H54 (cell line): ENCODE measurements at places on chromosomes 2 and 18.

GRCh38 chr2:56801214-56801613 is 617.4 kb downstream of the CCDC85A start:
- DNase-seq, result no peak

- no peak for DNase-seq
Observed at GRCh38 chr18:3097082-3097481, 84.1 kb upstream of the LPIN2 start.

DNA sequence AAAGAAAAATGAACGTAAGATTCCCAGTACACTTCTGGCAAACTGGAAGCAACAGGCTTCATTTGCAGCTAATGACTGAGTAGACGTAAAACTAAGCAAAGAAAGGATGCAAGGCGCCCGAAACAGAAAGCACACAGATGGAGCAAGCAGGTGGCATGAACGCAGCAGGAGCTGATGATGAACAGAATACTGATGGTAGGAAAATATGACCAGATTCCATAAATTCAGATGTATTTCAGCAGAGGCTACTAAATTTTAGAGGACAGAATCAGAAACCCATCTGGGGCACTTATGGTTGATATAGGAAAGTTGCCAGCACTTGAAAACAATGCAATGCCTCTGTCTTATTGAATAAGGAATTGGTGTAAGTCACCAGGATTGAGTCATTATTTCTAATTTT is 658.7 kb upstream of the LINC00305 start:
- DNase-seq, result no peak

- no peak for DNase-seq
Observed at GRCh38 chr2:101080211-101081068, 70.7 kb downstream of the TBC1D8 start.

- no peak for DNase-seq
Observed at GRCh38 chr2:119730671-119731177, 29.0 kb upstream of the PTPN4 start.

- DNase-seq, result no peak
Observed at GRCh38 chr18:505483-506122, 5.1 kb upstream of the COLEC12 start.

DNA sequence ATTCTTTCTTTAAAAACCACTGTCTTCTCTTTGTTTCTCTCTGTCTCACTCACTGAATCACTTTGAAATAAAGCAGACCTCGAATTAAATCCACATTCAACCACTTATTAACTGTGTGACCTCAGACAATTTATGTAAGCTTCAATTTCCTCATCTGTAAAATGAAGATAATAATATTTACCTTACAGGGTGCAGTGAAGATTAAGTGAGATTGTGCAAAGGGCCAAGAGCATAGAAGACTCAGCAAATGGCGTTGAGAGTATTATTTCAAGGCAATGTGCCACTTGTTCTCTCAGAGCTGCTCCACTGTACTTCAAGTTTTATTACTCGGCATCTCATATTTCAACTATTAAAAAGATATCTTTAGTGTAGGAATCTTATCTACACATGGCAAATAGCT is 454.2 kb upstream of the HNRNPA3 start:
- no peak for DNase-seq

GRCh38 chr2:46009772-46010171 is 287.4 kb upstream of the EPAS1 start:
- no peak for DNase-seq

- no peak for DNase-seq
Observed at GRCh38 chr2:64263315-64263714, 119.1 kb upstream of the PELI1 start.

DNA sequence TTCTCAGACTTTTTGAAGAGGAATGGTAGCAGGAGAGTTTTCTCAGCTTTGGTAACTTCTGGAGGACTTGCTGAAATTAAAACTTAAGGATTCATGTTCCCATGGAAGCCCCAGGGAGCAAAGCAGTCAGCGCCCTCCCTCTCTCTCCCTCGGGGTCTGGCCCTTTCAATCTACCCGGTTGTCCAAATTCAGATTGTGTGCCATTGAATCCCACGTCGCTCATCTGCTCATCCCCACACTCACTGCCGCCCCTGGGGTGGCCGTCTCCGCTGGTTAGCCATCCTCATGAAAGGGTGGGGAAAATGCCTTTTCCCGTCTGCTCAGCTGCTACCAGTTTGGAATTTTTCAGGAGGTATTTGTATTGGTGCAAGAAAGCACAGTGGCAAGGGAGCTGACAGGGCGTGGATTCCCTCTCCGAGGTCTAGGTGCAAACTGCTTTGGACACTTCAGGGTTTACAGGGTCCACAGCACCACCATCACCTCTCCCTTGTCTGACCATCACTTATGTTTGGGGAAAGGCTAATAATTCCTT is 27.1 kb downstream of the MCFD2 start:
- DNase-seq, result no peak

DNA sequence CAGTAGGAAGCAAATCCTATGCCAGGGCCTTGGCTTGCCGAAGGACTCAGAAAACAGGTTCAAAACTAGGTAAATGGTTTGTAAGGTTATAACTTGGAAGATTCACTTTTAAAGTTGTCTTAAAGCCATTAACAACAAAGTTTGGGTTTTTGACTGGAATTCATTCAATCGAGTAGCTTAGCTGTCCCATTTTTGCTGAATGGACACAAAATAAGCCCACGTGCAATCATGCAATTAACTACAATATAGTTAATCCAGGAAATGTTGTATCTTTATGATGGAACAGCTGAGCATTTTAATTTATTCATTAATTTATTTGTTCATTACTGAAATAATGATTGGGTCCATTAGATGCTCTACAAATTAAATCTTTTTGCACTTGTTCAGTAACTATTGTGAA is 18.3 kb upstream of the APCDD1 start:
- no peak for DNase-seq

GRCh38 chr18:8991155-8991554 is 111.3 kb upstream of the NDUFV2 start:
- DNase-seq, result no peak

- DNase-seq, result no peak
Observed at GRCh38 chr2:66414896-66415295, 20.0 kb upstream of the MEIS1 start.

GRCh38 chr2:47152803-47153202 is 2.3 kb downstream of the STPG4 start:
- no peak for DNase-seq

DNA sequence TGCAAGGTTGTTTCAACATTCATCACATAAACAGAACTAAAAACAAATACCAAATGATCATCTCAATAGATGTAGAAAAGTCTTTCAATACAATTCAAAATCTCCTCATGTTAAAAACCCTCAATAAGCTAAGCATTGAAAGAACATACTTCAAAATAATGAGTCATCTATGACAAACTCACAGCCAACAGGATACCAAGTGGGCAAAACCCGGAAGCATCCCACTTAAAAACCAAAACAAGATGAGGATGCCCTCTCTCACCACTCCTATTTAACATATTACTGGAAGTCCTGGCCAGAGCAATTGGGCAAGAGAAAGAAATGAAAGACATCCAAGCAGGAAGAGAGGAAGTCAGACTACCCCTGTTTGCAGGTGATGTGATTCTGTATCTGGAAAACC is 992.2 kb upstream of the PIK3C3 start:
- no peak for DNase-seq

GRCh38 chr2:41199334-41199733 is 747.4 kb upstream of the SLC8A1 start:
- DNase-seq, result no peak
